ENCODE measurements at places on chromosomes 7 and 10.

DNA sequence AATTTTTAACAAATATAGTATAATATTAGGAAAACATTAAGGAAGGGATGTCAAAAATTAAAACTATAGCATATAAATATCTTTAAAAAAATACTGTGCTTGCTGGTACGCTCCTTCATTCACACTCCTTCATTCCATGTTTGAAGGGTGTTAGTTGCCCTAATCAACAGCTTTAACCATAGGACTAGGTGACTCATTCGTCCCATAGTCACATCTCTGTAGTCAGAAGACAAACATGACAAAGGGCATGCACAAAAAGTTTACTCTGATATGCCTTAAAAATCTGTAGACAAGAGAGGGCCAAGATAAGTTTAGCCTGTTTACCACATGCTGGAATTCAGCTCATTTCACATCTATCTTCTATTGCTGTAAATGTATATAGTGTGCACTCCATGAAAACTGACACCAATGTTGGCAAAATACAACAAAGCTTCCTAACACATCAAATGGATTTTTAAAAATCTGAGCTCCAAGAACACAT is 646 bp downstream of the FAM13C start:
- no peak for DNase-seq

DNA sequence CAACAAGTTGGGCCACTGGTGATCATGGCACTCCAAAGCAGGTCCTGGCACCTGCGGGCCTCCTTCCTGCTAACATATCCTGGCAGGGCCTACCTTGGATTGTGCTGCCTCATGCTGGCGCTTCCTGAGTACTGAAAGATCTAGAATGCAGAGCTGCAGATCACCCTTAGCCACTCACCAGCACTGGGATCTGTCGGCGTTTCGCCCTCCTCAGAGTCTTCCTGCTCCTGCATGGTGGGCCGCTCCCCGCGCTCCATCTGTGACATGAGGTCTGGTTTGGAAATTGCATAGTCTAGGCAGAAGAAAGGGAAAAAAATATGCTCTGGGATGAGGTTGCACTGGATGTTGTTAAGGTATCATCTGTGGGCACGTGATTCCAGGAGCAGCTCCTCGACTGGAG is 10.0 kb downstream of the ZNF777 start:
- DNase-seq: no peak

- DNase-seq: no peak
Measured at GRCh38 chr10:74207691-74208480, 56.9 kb downstream of the ADK start.

GRCh38 chr7:142739923-142740492 is 9.3 kb upstream of the PRSS1 start:
- no peak for DNase-seq

GRCh38 chr7:124550036-124550435 is 215.6 kb downstream of the GPR37 start:
- no peak for DNase-seq
